ENCODE measurements at places on chromosomes 2 and 18. TPM values are rescaled to one million over a fixed set of nuclear protein-coding genes. Genes with fewer than 3 reads are reported as not detected.

- no peak for DNase-seq
Observed at GRCh38 chr2:207375207-207375875, 154.4 kb upstream of the CREB1 start.

GRCh38 chr2:88180605-88181240, 10.6 kb downstream of the THNSL2 start:
- DNase-seq: no peak

- no peak for DNase-seq
Observed at GRCh38 chr2:77161009-77161408, 361.2 kb downstream of the LRRTM4 start.

ATIC gene
- total RNA-seq: 89.7 TPM
